ENCODE measurements at places on chromosomes 1 and 21.

GRCh38 chr1:211637066-211637465 lies 38.4 kb downstream of the NEK2 start:
- no peak for DNase-seq

DNA sequence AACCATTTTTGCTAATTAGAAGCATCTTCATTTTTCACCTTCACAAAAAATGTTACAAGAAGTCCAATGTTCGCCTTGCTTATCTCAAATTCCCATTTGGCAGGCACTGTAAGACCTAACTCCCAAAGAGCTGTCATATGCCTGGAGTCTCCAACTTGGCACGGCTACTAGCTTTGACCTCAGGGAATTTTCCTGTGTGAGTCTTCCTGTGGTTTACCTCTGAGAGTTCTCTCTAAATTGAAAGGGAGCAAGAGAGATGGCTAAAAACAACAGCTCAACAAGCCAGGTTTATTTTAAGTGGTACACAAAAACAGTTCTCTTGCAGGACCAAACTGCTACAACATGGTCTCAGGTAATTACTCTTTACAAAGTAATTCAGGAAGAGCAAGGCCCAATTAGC lies 756.0 kb upstream of the ADGRL2 start:
- DNase-seq: no peak

DNA sequence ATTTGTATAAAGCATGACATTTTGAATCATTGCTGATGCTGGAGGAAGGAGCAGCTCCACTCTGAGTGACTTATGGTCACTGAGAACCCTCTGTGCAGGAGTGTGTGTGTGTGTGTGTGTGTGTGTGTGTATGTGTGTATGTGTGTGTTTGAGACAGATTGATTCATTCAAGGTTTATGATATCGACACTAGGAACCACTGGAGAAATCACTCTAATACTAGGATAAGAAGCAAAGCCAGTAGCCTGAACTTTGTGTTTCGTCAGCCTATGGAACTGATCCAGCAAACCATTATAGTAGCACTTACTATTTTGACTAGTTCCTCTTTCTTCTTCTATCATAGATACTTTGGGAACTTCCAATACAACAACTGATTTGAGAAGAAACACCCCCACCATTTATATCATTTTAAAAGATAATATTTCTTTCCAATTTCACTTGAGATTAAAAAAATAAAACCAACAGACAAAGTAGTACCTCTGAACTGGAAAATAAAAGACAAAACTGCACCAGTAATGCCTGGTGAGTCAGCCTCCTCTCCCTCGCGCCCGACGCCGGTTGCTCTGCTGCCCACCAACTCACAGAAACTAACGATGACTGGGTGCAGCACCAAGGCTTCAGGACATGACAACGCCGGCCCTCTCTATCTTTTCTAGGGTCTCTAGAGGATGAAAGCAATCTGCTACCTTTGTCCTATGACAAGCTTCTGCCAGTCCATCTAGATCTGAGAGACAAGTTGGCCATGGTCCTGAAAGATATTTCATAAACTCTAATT lies 20.9 kb downstream of the SLAMF1 start:
- no peak for DNase-seq

DNA sequence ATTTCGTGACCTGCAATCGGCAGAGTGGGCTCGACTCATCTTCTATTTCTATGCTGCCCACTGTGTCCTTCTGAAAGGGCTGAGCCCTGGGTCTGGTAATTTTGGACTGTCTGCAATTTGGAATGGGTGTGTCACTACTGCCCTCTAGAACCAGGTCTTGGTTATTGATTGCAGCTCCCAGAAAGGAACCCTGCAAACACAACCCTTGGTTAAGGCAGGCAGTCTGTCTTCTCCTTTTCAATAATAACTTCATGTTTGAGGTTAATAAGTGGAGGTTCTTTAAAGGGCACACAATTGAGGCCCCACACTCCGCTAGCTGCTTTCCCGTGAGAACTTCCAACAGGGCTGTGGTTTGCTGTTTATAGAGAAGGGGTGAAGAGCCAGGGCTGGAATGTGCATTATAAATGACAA lies 79.9 kb upstream of the LYST start:
- DNase-seq: no peak

GRCh38 chr1:73948055-73948454 lies 249.9 kb downstream of the LRRIQ3 start:
- DNase-seq: no peak

- DNase-seq: no peak
Observed at GRCh38 chr1:147379889-147380288, 137.4 kb downstream of the CHD1L start.

- no peak for DNase-seq
Observed at GRCh38 chr1:245067257-245067656, 87.5 kb upstream of the KIF26B start.

DNA sequence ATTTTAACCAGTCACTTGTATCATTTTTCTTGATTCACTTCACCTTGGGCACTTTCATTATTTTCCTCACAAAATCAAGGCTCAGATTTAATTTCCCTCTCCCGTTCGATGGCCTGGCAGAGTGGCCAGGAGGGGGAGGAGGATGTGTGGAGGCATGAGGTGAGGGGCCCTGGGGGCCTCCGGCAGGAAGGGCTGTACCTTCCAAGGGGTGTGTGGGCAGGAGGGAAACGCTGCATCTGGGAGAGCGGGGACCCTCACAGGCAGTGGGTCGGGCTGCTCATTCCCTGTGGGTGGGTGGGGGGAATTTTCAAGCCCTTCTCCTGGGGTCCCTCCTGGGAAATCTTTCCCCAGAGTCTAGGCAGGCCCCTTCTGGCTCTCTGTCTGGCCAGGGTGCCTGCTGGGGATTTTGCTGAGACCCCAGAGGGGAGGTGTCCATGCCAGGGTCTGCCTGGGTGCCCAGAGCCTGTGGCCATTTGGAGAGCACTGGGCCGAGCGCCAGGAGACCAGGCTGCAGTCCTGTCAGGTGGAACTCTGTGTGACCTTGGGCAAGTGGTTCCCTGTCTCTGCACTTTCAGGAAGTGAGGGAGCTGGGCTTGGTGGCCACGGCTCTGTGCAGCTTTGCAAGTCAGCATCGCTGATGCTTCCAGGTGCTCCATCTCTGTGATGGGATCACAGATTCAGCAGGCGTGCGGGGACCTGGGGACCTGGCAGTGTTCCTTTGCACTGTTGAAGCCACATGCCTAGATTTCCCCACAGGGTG lies 81.9 kb upstream of the C1orf174 start:
- DNase-seq: no peak

DNA sequence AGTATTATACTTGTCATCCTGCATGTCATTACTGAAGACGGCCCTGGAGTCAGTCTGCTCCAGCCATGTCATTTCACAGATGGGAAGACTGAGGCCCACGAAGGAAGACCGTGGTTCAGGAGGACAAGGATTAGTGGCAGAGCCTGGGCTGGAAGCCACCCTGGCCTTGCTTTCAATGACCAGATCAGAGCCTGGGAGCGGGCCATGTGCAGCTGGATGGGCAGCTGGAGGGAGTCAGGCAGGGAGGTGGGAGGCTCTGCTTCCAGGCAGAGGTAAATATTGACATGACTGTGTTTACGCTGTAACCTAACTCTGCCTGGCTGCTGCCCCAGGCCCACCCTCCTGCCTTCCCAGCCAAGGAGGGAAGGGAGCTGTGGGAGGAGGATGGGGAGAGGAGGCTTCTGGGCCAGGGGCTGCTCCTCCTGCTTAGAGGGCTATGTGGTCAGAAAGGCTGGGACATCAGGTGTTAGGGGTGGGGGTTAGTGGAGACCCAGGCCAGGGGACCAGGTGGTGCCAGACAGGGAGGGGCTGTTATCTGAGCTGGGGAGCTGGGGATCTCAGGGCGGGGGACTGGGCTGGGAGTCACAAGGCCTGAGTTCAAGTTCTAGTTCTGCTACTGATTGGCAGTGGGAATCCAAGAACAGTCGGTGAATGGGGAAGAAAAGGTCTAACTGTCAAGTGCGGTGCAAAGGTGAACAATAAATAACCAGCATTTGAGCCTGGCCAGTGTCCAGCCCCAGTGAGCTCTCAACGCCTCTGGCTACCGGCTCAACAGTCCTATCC lies 48.5 kb upstream of the ECE1 start:
- peak; percentile 88 for DNase-seq

GRCh38 chr1:28466226-28466778 lies 39.5 kb upstream of the RCC1 start:
- no peak for DNase-seq

GRCh38 chr1:6627031-6627430 lies 2.4 kb downstream of the THAP3 start:
- DNase-seq: no peak

- peak; percentile 71 for DNase-seq
Observed at GRCh38 chr1:8408151-8408839, 90.4 kb downstream of the SLC45A1 start.

- no peak for DNase-seq
Observed at GRCh38 chr1:161020509-161021164, at the start of gene F11R. TSS of gene F11R (minus strand) at chr1:161021152. CDS start at chr1:161021073, 79 bp downstream.

GRCh38 chr21:16002874-16003466 lies 273.2 kb downstream of the USP25 start:
- DNase-seq: no peak

- DNase-seq: no peak
Observed at GRCh38 chr1:10793129-10793651, 3.3 kb downstream of the CASZ1 start.

DNA sequence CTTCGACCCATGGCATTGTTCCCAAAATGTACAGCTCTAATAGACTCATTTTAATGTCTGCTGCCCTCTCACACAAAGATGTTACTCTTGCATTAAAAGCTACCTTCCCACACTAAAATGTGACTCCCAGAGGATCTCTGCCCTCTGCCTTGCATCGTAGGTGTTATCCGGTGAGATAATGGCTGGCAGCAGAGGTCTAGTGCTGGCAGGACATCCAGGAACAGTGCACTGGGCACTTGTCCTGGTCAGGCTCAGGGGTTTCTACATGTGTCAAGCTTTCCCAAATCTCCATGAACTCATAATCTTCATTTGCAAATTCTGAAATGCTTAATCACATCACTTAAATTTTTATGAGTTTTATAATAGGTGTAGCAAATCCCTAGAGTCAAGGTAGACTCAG lies 310.6 kb downstream of the LRRIQ3 start:
- no peak for DNase-seq

DNA sequence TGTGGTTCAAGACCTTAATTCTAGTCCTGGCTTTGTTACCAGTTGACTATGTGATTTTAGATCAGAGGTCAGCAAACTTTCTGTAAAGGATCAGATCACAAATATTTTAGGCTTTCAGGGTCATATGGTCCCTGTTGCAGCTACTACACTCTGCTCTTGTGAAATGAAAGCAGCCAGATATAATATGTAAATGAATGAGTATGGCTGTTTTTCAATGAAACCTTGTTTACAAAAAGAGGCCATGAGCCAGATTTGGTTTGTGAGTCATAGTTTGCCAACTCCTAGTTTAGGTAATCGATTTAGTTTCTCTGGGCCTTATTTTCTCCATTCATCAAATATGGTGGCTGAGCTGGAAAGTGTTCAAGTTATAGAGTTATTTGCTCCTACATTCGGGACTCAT lies 346.7 kb downstream of the NUF2 start:
- no peak for DNase-seq

GRCh38 chr21:44526096-44526997 lies 13.6 kb downstream of the KRTAP10-1 start:
- DNase-seq: no peak

DNA sequence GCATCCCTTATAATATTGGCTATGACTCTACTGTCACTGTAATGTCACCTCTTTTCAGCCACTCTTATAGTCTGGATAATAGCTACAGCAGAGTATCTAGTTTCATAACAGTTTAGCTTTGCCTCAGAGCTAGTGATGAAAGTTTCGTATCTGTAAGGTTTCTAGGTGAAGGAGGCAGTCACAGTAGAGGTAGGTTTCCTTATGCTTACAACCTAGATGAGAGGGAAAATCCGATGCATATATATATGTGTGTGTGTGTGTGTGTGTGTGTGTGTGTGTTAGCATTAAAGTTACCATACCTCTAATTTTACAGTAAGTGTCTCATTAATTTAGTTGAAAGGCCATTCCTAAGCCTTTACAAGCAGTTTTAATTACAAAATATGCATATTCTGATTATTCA lies 2.2 kb upstream of the TOR1AIP2 start:
- DNase-seq: no peak

DNA sequence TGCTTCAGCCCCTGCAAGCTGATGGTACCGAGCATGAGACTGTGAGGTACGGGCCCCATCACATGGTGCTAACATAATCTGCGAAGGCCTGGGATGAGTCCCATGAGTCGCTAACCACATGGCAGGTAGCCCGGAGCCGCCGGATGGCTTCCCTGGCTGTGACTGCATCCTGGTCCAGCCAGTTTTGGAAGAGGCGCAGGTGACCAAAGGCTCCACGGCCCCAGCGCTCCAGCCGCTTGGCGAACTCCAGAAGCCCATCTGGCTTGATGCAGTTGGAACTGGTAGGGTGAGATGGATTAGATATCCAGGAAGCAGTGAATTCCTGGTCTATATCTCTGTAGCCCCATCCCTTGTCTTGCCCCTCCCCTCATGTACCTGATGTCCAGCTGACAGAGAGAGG lies 24.6 kb downstream of the LRRC41 start:
- DNase-seq: no peak

- DNase-seq: no peak
Observed at GRCh38 chr21:46606427-46606813, 1.5 kb upstream of the S100B start.

DNA sequence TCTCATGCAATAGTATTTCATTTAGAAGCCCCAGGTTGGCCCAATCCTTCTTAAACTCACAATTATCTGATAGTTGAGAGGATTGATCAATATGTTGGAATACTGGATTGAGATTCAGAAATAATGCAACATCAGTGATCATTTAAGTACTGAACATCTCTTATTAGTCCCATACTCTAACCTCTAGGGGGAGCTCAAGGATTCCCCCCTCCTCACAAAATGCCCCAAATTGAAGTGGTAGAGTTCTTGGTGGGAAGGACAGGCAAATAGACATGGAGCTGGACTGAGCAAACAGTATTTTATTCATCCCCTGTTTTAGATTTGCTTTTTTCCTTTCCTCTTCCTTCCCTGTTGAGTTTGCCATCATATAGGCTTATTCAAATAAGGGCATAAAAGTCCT lies 62.8 kb downstream of the NGF start:
- no peak for DNase-seq

- peak; percentile 87 for DNase-seq
Observed at GRCh38 chr1:109655615-109656519, at the start of gene GSTM4. TSS of gene GSTM4 (plus strand) at chr1:109656099. CDS start at chr1:109656390, 291 bp downstream.

- peak; percentile 79 for DNase-seq
Observed at GRCh38 chr21:45128613-45129188, 54.3 kb downstream of the ADARB1 start.

GRCh38 chr1:241677201-241677600 lies 25.1 kb downstream of the WDR64 start:
- DNase-seq: no peak

GRCh38 chr21:25512095-25513081 lies 94.9 kb downstream of the MRPL39 start:
- no peak for DNase-seq

GRCh38 chr1:17635811-17636210 lies 96.3 kb downstream of the ARHGEF10L start:
- peak; percentile 44 for DNase-seq

- DNase-seq: no peak
Observed at GRCh38 chr21:46517361-46517760, 58.7 kb downstream of the DIP2A start.

- no peak for DNase-seq
Observed at GRCh38 chr1:85366391-85367170, 90.1 kb upstream of the BCL10 start.

- DNase-seq: no peak
Observed at GRCh38 chr1:156595016-156595415, 3.4 kb downstream of the NAXE start.

- no peak for DNase-seq
Observed at GRCh38 chr21:26505211-26505610, 67.9 kb downstream of the CYYR1 start.
